Stimulated activated CD8-positive, alpha-beta memory T cell treated with anti-CD3 and anti-CD28 coated beads, Interleukin-4, amount 100 ng/mL, for 1 hour (primary cell): ENCODE measurements at places on chromosomes 2 and 18.

DNA sequence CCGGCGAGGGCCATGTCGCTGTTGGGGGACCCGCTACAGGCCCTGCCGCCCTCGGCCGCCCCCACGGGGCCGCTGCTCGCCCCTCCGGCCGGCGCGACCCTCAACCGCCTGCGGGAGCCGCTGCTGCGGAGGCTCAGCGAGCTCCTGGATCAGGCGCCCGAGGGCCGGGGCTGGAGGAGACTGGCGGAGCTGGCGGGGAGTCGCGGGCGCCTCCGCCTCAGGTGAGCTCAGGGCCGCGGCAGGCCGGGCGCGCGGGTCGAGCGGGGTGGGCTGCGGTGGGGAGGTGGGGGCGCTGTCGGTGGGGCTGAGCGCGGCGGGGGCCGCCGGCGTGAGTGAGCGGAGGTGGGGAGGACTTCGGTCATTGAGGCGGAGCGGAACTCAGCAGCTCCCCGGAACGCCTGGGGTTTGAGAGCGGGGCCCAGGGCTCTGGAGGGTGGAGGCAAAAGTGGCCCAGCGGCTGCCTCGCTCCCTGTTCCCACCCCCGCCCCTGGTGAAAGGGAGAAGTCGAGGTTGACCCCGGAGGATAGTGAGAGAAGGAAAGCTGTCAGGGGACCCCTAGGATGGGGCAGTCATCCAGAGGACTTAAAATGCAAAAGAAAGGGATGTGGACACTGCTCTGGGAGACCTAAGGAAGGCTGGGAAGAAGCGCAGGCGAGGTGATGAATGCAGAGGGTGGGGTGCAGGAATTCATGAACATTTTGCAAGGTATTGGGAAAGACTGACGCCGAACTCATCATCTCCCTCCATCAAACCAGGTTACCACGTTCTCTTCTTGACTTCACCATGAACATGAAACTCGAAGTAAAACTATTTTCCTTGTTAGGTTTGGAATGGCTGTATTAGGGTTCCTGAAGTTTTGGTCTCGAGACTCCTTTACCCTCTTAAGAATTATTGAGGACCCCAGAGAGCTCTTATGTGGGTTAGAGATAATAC is 633 bp downstream of the MALT1 start:
- DNase-seq: no peak

GRCh38 chr2:5569256-5569655 is 122.9 kb upstream of the SOX11 start:
- no peak for DNase-seq

GRCh38 chr2:174593574-174594203 is 3.9 kb downstream of the WIPF1 start:
- DNase-seq: peak; percentile 46

DNA sequence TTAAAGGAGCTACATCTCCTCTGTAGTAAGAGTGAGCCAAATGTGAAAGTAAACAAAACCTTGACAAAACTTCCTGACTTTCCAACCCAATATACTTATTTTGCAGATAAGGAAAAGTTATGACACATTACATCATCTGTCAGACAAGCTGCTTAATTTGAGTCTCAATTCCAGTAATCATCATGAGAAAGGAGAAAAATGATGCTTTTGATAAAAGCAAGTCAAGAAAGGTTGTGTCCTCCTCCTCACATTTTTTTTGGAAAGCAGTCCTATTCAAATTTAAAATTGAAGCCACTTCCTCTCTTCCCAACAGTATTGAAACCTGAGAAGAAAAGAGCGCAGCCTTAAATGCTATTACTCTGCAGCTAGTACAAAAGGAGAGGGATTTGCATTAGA is 519.6 kb downstream of the LRP1B start:
- DNase-seq: no peak

- no peak for DNase-seq
These were observed 825.2 kb downstream of the METTL4 start for GRCh38 chr18:1746131-1746530.
